Activated gamma-delta T cell treated with anti-CD3 and anti-CD28 coated beads, Interleukin-2, amount 50 U/mL, for 16 hours (primary cell): ENCODE measurements at places on chromosomes 3 and 15.
A peak's percentile ranks its signal among the peaks of the same experiment; 100 is the strongest.

DNA sequence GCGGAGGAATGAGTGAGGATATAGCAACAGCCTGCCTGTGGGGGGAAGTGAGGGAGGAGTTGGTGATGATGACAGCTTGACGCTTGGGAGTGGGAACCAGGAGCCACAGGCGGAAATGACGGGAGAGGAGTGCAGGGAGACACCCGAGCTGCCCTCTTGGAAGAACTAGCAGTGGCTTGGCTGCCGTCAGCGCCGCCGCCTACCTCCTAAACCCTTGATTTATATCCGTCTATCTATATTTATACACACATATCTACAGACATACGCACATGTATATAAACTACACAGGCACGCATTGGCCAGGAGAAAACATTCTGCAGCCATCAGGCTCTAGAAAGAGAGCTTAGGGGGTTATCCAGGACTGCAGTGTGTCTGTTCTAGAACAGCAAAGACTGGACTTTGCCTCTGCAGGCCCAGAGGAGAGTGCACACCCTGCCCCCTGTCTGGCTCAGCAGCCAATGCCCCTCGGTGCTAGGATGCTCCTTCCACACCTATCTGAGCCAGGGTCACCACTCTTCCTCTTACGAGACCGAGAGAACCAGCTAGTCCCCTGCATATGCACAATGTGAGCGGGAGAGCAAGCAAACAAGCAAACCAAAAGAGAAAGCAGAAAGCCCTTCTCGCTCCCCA, 45.3 kb upstream of the MAGEF1 start:
- no peak for DNase-seq

DNA sequence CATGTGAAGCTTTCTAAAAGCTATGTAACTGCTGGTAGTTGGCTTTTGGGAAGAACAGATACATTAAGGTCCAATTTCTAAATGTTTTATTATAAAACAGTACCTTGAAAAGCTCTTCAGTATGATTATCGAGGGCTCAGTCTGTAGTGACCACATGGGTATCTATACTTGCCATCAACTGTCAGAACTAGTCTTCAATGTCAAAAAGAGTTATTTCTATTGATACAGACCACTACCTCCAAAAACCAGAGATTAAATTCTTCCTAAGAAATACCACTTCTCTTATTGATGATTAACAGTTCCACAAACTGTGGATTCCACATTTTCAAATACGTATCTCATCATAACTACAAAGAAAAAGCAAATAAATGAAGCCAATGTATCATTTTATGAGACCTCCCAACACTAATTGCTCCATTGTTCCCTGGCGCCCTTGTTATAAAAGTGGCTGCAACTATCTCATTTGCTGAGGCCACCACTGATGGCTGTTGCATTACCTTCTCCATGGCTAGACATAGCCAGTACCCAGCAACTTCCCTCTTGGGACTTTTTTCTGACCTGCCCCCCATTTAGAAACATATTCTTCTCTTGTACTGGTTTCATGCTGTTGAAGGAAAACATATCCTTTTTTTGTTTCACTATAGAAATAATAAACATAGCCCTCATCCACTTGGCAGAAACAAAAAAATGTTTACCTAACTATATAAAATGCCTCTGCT, 33.9 kb upstream of the MBNL1 start:
- no peak for DNase-seq

DNA sequence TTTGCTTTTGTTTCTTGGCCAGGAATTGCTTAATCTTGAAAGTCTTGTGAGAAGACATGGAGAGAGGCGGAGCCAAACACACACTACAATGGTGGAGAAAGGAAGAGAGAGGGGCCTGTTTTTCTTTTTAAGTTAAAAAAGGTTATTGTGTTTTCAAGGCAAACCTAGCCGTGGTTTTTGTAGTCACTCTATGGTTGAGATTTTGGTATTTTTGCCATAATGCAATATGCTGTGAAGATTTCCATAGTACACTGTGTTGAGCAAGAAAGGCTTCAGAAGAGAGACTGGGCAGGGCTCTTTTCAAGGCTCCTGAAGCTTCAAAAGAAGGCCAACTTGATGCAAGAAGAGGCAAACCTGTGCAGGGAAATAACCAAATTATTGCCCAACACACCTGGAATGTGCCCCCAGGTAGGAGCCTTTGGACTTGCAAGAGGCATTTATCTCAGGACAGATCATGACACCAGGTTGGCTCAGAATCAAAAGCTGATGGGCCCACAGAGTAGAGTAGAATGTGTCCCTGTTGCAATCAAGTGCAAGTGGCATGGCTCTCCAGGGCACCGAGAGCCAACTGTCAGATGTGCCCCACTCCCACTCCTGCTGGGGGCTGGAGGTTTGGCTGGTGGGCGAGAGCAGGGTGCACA, 22.1 kb downstream of the AMOTL2 start:
- no peak for DNase-seq

- no peak for DNase-seq
These were observed 80.6 kb upstream of the PRR20G start for GRCh38 chr3:127368186-127369032.

GRCh38 chr3:52498137-52499054, 3.3 kb downstream of the STAB1 start:
- DNase-seq: no peak

DNA sequence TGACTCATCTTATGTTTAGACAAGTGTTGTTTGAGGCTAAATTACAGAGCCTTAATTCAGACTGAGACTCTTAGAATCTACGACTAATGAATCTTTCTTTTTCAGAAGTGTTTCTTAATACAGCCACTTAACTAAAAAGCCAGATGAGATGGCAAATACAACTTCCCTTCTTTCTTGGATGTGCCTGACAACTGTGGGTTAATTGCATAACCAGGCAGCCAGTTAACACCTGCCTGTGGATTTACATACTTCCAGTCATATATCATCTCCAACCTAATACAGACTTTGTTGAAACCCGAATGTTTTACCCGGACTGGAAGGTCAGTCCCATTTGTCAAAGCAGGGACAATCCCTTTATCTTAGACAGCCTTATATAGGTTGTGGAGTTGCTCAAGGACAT, 297.6 kb downstream of the VPS13C start:
- DNase-seq: no peak

GRCh38 chr3:26712211-26713026, 89.8 kb downstream of the LRRC3B start:
- DNase-seq: no peak

DNA sequence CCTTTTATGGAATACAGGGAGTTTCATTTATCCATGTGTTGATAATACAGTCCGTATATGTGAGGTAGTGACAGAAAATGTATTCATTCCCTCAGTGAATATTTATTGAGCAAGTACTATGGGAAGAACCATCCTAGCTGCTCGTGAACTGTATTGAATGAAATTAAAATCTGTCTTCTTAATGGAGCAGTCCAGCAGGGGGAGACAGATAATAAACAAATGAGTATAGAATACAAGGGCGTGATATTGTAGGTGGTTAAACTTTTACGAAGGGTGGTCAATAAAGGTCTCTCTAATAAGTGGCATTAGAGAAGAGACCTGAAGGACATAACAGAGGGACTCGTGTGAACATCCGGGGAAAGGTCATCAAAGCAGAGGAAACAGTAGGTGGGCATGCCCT, 62.7 kb upstream of the OSTN start:
- no peak for DNase-seq

GRCh38 chr3:99711351-99711750, 73.0 kb downstream of the COL8A1 start:
- DNase-seq: no peak

DNA sequence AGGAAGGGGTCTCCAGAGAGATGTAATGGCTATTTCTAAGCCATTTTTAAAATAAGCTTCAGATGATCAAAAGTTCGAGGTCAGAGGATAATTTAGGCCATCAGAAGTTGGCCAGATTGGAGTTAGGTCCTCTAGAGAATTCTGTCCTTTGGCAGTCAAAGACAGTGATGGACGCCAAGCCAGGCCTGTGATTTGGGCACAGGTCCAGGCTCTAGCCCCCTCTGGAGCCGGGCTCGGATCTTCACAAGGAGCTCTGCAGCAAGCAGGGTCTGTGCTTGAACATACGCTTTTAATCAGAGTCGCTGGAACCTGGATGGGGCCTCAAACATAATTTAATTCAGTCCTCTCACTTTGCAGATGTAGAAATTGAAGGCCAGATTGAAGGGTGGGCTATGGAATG, 151.4 kb upstream of the BCL6 start:
- no peak for DNase-seq

DNA sequence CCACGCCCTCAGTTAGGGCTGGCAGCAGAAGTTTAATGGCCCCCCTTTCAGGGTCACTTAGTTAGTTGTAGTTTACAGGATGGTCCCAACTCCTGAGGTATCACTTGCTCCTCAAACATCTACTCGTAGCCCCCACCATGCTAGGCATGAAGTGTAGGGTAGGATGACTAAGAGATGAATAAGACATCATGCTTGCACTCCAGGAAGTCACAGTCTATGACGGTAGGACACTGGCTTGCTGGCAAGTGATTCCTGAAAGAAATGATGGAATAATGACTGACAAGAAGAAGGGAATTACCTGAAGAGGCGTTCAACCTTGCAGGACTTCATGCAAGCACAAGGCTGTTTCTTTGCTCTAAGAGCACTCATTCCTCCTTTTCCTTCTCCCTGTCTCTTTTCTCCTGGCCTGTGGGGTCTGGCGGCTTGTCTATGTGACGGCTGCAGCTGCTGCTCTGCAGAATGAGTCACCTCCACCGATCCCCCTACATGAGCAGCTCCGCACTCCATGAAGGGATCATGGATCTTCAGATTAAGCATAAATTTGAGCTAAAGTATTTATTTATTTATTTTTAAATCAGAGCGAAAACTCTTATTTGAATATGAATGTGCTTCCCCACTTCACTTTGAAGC, 82.9 kb upstream of the BOC start:
- DNase-seq: no peak

GRCh38 chr3:78834910-78835309, 932.9 kb downstream of the ROBO1 start:
- DNase-seq: no peak

DNA sequence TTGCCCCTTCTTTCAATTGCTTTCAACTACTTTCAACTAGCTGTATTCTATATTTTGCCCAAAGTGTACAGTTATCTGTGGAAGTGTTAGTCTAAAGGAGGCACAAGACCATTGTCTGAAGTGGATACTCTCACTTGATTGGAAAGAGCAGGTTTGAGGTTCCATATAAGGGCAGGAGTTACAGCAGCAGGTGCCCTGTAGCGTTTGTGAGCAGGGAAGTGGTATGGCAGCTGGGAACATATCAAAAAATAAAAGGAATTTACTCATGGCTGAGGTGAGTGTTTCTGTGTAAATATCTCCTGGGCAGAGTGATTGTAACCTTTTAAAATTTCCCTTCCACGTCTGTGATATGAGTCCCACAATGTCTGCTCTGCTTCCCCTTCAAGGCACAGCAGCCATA, 38.5 kb upstream of the DNAJC13 start:
- DNase-seq: no peak

DNA sequence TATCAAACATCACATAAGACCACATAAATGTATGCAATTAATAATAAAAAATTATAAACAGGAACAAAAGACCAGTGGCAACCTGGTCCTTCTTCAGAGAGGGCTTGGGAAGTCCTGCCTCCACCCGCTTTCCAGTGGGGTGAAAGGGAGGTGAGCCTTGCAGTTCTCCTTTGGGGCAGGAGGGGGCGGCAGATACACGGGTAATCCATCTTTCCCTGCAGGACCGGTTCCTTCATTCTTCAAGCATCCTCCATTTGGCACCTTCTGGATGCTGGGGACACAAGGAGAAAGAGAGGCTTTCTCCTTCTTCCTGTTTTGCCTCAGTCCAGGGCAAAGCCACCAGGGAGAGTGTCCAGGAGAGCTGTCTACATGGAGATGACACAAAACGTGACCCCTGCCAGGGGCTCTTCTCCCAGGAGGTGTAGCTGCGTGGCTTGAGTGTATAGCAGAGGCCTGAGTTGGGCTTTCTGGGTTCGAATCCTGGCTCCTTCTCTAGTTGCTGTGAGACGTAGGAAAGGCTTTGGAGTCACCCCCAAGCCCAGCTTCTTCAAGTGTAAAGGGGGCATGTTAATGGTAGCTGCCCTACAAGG, 23.2 kb downstream of the RPLP1 start:
- peak; percentile 60 for DNase-seq

DNA sequence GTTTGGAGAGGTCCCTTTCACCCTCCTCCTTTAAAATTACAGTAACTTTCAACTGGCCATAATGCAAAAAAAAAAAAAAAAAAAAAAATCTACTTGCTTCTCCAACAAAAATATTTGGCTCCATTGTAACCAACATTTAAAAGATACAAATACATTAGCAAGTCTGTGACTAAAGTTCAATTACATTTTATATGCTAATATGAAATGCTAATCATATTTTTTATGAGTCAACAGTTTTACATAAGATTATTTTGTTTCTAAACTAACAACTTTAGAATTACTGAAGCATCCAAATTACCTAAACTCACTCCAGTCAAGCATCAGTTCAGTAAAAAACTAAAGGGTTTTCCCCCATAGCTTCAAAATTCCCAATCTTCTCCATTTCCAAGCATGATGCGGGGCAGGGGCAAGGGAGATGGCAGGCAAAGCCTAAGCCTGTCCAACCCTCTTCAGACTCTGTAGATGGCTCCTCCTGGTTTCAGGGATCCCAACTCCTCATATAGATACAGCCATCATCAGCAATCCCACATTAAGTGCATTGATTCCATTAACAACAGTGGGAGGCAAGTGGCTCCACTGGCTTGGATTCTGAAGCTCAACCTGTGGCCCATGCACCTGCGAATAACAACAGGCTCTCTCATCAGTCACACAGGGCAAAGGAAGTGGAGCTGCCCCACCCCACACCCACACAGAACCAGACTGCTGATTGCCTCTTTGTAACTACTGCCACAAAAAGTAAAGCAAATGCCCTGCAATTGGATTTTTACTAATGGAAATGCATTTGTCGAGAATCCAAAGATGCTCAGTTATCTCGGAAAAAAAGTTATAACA, 15.0 kb downstream of the SFMBT1 start:
- peak; percentile 27 for DNase-seq

DNA sequence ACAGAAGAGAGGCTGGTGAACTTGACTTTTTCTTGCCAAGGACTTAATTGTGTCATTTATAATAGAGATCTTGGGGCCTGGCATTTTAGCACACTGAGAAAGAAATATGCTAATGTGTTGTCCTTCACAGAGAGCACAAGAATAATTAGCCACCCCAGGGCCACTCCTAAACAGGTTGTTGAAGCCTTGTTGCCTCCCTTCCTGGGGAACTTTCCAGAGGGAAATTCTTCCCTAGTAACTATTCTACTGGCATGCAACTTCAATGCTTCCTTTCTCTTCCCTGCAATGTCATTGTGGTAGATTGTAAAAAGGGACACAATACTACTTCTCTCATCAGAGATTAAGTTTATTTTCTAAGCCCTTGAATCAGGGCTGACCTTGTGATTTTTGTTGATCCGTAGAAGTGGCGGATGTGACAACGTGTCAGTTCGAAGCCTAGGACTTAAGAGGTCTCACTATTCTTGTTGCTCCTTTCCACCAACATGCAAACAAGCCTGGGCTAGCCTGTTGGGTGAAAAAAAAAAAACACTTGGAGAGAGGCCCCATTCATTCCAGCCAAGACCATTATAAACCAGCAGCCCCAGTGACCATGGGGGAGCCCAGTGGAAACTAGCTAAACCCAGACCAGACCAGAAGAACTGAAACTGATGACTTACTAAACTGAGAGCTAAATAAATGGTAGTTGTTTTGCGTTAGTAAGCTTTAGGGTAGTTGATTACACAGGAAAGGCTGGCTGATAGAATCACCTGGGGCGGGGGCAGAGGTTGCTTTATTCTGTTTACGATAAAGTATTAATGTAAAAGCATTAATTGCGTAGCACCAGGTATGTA, 287.2 kb downstream of the SHQ1 start:
- no peak for DNase-seq
